Fibroblast of villous mesenchyme (primary cell): ENCODE measurements at places on chromosomes 3 and 15. TPM values are rescaled to one million over a fixed set of nuclear protein-coding genes. Genes with fewer than 3 reads are reported as not detected.

GRCh38 chr3:113021471-113021870 lies 30.7 kb downstream of the GTPBP8 start:
- DNase-seq, result no peak

- DNase-seq, result no peak
These were observed 127.1 kb downstream of the ABHD5 start for GRCh38 chr3:43817825-43818224.

- DNase-seq, result no peak
These were observed 5.4 kb upstream of the SENP7 start for GRCh38 chr3:101518421-101518871.

Gene OPA1
- 81.2 and 91.5 TPM in 2 replicates for total RNA-seq

Gene SNAPC5
- total RNA-seq, result 14.2 and 17.4 TPM in 2 replicates

Gene KY
- 0.32 TPM in 1 of 2 replicates, not detected in the other for total RNA-seq
